Kidney tubule cell (primary cell): ENCODE measurements at places on chromosomes 12 and 14.
A peak's percentile ranks its signal among the peaks of the same experiment; 100 is the strongest.

DNA sequence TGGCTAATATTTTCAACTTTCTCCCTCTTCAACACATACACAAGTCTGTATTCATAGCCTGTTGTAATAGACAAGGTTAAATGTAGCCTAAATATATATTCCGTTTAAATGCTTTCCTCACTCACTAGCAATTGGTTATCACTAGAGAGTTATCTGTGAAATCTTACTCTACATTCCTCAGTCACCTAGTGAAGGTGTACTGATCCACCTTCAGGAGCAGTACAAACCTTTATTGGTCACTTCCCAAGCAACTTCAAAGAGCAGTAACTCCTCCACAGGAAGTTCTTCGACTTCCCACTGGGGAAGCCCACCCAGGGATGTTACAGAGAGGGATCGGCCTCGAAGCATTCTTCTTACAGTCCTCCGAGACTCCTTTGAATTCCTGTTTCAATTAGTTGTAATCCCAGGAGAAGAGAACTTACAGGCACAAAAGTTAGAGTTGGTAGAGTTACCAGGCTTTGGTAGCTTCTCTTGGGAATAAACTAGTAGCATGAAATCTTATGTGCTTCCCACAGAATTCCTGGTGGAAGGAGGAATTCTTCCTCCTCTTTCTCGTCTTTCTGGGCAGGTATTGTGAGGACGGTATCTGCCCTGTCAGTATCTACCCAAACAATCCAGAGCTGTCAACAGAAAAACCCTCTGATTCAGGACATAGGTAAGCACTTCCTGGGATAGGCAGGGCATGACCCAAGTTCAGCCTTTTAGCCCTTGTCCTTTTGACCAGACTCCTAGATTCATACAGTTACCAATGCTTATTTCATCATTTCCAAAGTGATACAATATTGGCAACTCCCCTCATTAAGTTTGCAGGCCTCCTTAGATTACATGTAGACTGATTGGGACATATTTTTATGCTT is at the start of gene GYS2:
TSS of gene GYS2 (minus strand) at position 603 of the 857 bp plus-strand sequence. CDS start at position 348, 255 bp downstream.
- DNase-seq = no peak

GRCh38 chr12:123752046-123752445 is 10.1 kb upstream of the DNAH10 start:
- peak; percentile 47 for DNase-seq

DNA sequence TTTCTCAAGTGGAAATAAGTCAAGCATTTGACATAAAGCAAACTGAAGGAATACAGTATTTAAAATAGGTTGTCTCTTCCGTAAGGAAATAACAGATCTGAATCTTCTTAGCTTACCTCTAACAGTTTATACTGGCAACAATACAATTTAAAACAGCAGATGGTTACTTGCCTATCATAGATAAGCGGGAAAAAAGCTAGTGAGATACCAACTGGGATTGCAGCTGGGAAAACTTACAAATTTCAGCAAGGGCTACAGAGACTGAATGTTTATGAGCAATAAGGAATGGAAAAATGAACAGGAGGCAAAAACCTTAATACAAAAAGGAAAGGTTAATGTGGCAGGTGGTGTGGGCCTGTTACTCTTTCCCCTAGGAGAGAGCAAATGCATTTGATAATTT is 220.0 kb downstream of the RASSF9 start:
- DNase-seq = no peak

DNA sequence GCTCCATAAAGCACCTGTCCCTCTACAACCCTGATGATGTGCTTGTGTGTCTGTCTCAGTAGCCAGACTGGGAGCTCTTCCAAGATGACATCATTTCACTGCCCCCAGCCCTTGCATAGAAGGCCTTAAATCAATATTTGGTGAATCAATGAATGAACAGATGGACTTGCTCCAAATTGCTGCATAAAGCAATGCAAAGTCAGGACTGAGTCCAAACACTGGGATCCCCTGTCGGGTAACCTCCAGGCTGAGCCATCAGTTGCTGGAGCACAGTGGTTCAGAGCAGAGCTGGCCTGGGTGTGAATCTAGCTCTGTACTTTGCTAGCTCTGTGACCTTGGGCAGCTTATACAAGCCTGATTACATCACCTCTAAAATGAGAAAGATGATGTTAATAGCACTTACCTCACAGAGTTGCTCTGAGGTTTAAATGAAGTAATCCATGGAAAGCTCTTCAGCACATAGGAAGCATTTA is 120.3 kb upstream of the VASH1 start:
- no peak for DNase-seq

- DNase-seq = peak; percentile 46
Measured at GRCh38 chr12:29350080-29350479, 30.9 kb downstream of the ERGIC2 start.

DNA sequence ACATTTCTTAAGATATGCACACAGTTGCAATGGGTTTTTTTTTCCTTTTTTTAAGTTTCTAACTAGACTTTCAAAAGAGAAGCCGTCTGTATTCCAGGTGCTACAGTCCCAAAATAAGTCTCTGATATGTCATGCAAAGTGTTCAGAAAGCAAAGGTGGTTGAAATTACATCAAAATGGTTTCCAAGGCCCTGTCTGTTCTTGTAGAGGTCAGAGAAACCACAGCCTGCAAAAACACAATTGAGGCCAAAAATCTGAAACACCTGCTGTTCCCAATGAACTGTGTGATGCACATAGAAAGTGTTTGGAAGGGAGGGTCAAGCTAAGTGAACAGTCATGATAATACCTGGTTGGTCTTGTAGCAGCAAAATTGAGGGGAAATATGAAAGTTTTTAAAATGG is 91.0 kb downstream of the VRK1 start:
- DNase-seq = no peak

GRCh38 chr12:50039151-50039835 is 14.0 kb upstream of the RACGAP1 start:
- DNase-seq = peak; percentile 74

DNA sequence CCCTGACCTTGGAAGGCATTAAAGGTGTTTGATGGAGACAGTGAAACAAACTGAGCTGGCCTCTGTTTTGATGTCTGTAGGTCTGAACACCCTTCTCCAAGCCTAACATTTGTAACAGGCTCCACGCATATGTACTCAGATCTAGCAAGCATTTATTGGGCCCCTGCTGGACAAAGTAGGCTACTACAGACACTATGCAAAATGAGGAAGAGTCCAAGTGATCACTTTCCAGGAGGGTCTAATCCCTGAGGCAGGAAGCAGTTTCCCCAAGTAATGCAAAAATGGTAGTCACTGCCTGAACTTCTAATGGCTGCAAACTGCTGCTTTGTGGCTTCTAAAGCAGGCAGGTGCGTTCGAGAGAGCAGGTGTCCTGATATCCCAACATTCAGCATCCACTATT is 405.8 kb downstream of the MED13L start:
- peak; percentile 33 for DNase-seq

DNA sequence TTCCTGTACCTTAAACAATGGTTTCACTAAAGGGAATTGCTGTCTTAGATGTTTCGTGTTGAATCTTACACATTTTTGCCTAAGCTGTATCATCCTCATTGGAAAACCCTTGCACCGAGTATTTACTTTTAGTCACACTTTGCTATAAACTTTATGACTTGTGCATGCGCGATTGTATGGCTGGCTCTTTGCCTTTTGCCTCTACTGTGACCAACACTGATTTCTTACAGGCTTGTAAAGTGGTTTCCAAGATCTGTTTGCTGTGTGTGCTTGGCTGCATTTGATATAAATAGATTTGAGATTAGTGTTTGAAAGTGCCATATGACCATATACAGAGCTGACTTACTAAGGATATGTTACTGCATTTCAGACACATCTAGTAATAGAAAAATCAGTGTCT is 40.5 kb downstream of the RASSF3 start:
- no peak for DNase-seq

GRCh38 chr12:26179826-26180225 is 15.5 kb upstream of the SSPN start:
- no peak for DNase-seq

DNA sequence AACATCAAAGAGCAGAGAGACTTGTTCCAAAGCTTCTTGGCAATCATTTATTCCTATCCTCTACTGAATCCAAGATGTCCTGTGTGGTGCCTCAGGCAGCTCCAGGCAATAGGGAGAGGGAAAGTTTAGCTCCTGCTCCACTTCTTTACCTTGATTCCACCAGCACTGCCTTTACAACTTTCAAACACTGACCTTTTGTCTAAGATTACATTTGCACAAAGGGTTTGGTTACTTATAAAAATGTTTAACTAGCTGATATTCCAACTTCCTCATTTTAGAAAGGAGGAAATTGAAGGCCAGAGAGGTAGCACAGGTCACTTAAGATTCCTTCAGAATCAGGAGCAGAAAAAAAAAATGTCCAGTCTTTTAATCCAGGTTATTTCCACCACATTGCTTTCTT is 192.7 kb downstream of the BTG1 start:
- DNase-seq = peak; percentile 81

GRCh38 chr12:120115692-120116440 is 687 bp downstream of the RAB35 start:
- peak; percentile 56 for DNase-seq

GRCh38 chr12:49912345-49913255 is 8.9 kb upstream of the FAIM2 start:
- no peak for DNase-seq

- peak; percentile 49 for DNase-seq
Measured at GRCh38 chr12:9925705-9926393, 6.3 kb downstream of the CLEC2A start.

GRCh38 chr12:75842090-75842489 is 189.5 kb downstream of the PHLDA1 start:
- DNase-seq = no peak

DNA sequence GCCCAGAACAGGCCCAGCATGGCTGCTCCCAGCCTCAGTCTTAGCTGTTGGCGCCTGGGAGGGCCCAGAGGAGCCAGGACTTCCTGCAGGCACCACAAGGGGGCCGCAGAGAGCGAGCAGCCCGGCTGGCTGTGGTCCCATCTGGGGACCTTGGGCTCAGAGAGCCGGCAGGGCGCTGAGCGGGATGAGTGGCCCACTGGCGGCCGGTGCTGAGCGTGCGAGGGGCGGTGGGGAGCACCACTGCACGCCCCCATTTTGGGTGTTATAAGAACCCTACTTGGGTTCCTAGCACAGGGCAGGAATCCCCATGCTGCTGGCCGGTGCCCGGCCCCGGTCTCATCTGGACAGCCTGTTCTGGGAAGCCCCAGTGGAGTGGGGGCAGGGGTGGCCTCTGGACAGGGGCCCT is 25.9 kb upstream of the CRIP2 start:
- DNase-seq = peak; percentile 60

- DNase-seq = peak; percentile 84
Measured at GRCh38 chr12:96401076-96401871, 1.0 kb upstream of the CDK17 start.

DNA sequence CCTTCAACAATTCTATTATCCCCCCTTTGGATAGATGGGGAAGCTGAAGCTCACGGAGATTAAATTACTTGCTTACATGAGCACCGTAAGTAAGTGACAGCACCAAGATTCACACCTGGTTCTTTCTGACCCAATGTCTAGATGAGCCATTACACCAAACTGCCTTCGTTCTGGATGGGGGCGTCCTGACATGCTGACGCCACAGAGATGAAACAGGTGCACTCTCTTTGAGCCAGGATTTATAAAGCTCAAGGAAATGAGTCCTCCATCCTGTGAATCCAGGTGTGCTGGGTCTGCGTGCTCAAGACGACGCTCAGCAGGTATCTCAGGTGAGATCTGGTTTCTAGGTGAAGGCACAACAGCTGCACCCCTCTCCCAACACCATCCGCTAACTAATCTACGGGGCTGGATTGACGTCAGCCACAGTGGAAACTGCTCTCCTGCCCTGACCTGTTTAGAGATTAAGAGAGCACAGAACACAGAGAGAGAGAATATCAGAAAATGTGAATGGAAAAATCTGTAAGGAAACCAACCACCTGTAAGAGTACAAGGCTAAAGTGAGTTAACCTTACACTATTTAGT is 61.6 kb downstream of the KSR2 start:
- DNase-seq = peak; percentile 7

DNA sequence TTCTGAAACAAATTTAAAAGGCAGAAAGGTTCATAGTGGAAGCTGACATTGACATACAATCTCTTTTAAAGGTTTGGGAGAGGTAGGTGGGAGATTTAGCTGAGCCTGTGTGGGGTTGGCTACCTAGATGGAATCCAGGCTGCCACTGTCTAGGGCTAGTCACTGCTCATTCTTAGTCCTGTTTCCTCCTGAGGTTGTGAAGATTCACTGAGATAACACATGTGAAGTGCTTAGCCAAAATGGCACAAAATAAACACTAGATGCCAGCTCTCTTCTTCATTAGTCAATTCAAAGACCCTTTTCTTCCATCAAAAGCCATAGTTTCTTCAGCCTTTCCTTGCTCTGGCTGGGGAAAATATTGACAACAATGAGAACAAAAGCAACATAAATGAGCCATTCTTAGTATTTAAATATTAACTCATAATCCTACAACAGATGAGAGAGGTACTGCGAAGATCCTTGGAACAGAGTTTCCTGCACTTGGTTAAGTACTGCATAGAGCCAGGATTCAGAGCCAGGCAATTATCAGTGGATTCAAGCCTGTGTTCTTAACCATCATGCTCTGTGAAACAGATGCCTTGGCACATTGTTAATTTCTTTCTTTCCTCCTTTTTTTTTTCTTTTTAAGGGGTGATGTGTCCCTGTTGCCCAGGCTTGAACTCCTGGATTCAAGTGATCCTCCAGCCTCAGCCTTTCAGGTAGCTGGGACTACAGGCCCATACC is 3.5 kb downstream of the MYF6 start:
- DNase-seq = no peak

- DNase-seq = peak; percentile 15
Measured at GRCh38 chr14:106802413-106803364, 1276.3 kb downstream of the TMEM121 start.

GRCh38 chr12:101761350-101761749 is 22.1 kb upstream of the SYCP3 start:
- no peak for DNase-seq

- peak; percentile 23 for DNase-seq
Measured at GRCh38 chr12:107492393-107493134, 193.0 kb upstream of the PWP1 start.
